Skin of body (tissue), 3 donors: ENCODE measurements at places on chromosomes 4 and X.
A peak's percentile ranks its signal among the peaks of the same experiment; 100 is the strongest.

- DNase-seq: no peak
Measured at GRCh38 chr4:1179089-1179441, 6.7 kb upstream of the SPON2 start.

GRCh38 chrX:55638933-55639332 is 15.7 kb downstream of the FOXR2 start:
- no peak for DNase-seq

- DNase-seq: no peak
Measured at GRCh38 chrX:19496711-19497110, 18.6 kb downstream of the MAP3K15 start.

DNA sequence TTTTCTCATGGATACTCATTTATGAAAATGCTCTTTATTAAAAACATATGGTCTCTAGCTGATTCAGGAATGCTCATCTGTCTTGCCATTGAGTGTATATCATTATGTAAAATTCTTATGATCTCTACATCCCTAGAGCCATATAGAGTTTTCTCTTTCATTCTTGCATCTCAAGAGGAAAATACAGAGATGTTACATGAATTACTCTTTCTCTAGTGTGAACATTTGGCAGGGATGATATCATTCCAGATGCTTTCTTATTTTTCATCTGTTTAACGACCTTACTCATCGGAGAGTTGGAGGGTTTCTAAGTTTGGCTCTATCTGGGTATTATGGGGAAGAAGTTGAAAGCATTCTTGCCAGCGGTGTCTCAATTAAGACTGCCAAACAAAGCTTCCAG is 202.9 kb upstream of the SLC7A11 start:
- peak; percentile 94 for DNase-seq

DNA sequence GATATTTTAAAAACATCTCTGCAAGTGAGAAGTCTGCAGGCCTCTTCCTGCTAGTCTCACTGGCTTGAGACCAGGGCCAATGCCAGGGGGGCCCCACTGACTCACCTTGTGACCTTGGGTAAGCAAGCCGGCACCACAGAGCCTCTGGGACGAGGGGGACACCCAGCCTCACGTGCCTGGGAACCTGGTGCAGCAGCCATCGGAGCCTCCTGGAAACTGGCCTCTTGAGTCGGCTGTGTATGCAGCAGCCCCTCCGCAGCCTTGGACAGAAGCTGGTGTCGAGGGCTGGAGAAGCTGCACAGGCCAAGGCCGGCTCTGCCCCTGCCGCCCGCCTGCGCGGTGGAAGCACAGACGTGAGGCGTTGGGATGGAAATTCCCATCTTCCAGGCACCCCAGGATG is 8.7 kb downstream of the TADA2B start:
- DNase-seq: no peak

GRCh38 chr4:125444166-125444565 is 129.4 kb downstream of the FAT4 start:
- no peak for DNase-seq

DNA sequence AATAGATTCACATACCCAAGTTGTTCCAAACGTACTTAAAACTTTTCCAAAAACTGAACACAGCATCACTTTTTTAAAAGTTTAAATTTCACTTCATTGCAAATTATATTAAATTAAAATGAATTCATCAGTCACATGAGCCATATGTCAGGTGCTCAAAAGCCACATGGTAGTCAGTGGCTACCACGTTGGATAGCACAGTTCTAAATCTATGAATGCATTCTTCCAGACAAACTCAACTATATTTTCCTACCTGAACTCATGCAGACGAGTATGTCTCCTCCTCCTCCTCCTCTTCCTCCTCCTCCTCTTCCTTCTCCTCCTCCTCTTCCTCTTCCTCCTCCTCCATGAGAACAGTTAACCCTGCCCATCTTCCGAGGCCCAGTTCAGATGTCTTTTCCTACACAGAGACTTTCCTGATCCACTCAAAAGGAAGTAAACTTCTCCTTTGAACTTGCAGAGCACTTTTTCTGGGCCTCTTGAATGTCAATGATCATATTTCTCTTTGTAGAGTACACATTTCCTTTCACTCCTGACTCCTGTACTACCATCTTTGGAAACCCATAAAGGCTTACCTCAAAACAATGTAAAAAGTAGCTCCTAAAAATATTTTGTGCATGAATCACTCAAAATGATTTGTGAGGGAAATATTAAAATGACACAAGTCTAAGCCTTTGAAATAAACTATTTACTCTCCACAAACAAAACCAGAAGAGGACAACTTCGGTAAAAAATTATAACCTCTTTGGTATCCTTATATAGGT is 172.6 kb downstream of the AMELX start:
- no peak for DNase-seq

DNA sequence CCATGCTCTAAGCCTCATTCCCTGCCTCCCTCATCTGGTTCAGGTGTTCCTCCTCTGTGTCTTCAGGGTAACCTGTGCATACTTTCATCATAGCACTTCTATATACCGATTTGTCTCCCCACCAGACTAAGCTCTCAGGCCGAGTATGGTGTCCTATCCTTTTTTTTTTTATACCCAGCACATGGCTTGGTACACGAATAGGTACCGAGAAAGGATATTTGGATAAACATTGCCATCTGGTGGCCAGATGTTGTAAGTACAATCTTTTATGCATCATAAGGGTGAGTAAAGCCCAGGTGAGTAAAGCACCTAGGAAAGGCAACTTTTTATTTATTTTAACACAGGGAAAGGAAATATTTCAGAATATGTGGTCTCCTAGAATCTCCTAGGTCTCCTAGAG is 68.4 kb downstream of the MID2 start:
- DNase-seq: no peak

DNA sequence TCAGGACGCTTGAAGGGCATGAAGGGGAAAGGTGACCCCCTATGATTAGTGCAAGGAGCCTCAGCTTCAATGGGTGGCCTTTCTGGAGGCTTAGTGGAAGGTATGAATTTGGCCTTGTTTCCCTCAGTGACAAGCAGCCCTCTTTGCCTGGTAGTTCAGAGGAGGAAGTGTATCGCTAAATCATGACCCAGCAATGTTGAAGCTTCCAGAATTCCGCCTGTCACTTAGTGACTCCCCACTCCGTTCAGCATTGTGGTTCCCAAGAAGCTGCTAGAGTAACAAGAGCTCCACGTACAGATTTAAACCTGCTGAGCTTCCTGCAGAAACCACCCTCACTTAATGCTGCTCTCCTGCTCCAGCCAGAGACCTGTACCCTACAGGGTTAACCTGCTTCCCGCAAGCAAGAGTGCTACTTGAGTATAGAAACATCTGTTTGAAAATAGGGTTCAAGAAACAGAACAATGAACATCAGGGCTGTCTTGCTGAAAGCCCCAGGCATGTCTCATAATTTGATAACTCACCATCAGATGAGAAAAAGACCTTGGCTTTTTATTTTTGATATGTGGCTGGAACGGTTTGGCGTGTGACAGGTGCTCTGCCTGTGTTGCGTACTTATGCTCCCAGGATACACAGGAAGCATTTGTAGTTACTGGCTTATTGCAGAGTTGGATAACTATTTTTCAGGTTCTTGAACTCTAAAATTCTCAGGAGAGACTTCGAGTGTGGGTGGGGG is 105.2 kb downstream of the UCHL1 start:
- peak; percentile 45 for DNase-seq

DNA sequence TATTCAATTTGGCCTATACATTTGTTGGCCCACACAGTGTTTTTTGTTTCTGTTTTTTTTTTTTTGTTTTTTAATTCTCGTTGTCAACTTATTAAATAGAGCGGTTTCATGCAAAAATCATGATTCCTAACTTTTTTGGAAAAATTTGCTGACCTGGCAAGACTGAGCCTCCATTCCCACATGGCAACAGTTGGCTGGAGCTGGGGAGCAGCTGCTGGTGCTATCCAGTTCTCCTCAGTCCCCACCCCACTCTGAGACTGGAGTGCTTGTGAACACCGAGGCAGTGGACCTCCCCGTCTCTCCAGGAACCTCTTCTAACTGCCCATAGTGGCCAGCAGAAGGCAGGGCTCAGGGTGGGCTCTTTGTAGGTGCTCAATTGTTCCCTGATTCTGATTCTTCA is 95.7 kb upstream of the OTUD4 start:
- peak; percentile 57 for DNase-seq

- peak; percentile 2 for DNase-seq
Measured at GRCh38 chr4:166091912-166092510, 219.0 kb downstream of the TLL1 start.

GRCh38 chr4:111641813-111642579 is 503.3 kb upstream of the FAM241A start:
- DNase-seq: peak; percentile 95

DNA sequence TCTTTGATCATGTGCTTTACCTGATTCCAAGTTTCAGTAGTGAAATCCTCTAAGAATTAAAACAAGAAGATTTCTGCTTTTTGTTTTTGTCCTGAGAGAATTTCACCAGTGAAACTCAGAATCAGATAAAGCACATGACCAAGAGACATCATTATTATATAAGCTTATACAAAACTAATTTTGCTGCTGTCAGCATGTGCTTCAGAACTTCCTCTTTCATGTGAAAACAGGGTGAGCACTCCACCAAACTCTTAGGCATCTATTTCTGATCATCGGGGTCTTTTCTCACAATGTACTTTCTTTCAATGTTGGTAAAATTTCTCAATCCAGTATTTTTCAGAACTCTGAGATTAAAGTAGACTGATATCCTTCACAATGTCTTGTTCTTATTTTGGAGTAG is 152.1 kb downstream of the SLC39A8 start:
- no peak for DNase-seq

GRCh38 chr4:162059656-162060055 is 104.1 kb downstream of the FSTL5 start:
- DNase-seq: no peak

DNA sequence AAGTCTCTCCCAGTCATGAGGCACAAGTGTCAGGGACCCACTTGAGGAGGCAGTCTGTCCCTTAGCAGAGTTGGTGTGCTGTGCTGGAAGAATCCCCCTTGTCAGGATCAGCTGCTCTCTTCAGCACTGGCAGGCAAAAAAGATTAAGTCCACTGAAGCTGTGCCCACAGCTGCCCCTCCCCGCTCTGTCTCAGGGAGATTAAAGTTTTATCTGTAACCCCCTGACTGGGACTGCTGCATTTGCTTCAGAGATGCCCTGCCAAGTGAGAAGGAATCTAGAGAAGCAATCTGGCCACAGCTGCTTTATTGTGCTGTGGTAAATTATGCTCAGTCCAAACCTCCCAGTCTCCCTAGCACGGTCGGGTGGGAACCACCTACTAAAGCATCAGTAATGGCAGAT is 37.4 kb upstream of the HEPH start:
- no peak for DNase-seq

DNA sequence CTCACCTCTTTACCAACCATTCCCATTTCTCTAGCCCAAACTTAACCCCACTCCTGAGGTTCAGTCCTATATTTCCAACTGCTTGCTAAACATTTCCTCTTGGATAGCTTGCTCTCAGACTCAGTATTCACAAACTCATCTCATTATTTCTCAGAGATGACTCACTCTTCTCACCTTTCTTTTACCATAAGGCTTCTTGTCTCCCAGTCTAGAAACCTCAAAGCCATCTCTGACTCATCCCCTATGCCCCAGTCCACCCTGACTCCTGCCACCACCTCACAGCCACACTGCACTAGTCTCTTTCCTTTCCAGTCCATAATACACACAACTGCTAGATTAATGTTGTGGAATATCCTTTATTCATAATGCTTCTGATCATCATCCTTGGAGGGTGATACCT is 4.8 kb downstream of the FRMPD3 start:
- DNase-seq: no peak

- DNase-seq: no peak
Measured at GRCh38 chr4:119550857-119551532, 77.6 kb downstream of the PDE5A start.

DNA sequence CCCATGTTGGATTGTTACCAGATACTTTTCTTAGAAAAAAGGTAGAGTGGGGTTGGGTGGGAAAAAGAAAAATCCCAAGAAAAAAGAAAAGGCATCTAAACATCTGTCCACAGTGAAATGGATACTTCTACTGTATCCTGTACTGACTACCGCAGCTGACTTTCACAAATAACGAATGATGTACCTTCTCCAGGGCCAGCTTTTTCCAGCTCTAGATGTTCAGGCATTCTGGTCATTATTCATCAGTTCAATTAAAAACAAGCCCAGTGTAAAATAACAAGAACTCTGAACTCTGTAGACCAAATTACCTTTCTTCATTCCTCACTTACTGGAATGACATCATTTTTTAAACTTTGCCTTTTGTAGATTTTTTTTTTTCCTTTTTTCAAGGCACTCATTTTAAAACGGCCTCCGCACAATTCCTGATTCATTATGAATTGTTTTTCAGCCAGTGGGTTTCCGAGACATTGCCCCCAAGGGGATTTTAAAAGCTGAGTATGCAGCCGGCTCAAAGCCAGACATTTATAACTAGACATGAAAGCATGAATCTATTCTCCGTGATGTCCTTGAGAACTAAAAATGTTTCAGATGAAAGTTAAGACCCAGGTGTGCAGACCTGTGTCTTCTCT is 113.5 kb downstream of the PRKX start:
- DNase-seq: peak; percentile 18

- no peak for DNase-seq
Measured at GRCh38 chr4:151854731-151855130, 93.9 kb upstream of the GATB start.

- no peak for DNase-seq
Measured at GRCh38 chrX:121558886-121559285, 511.5 kb downstream of the GLUD2 start.

DNA sequence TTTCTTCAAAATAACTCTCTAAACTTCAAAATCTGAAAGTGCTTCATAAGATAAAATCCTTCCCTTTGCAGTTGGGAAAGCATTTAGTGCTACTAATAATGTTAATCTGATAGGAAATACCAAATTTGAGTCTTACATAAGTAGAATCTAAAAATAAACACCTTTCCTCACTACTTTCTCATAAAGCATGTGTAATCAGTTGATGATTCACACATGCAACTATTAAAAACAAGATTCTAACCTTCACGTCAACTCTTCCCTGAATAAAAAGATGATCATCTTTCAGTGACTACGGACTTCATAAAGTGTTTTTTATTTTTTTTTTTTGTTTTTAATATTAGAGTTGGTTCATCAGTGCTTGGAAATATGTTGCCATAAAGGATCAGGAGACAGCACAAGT is 172.6 kb downstream of the ACTRT1 start:
- no peak for DNase-seq

DNA sequence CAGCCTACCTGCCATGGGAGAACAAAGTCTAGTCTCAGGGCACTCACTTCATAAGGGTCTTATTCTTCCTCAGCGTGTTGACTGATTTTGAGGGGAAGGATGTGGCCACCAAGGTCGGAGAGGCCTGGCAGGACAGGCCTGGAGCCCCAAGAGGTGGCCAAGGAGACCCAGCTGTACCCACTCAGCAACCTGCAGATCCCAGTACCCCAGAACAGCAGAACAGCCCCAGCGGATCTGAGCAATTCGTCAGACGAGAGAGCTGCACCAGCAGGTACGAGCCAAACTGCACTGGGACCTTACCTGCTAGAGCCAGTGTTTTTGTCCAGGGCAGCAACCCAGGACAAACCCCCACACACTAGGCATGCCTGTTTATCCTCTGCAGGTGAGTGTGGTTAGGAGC is 34.3 kb downstream of the PNMA5 start:
- DNase-seq: no peak

- no peak for DNase-seq
Measured at GRCh38 chrX:145532176-145532780, 285.0 kb downstream of the SPANXN1 start.

- no peak for DNase-seq
Measured at GRCh38 chr4:108172231-108172752, 3.6 kb upstream of the LEF1 start.

GRCh38 chr4:5746829-5747737 is 36.1 kb downstream of the EVC start:
- DNase-seq: no peak

- no peak for DNase-seq
Measured at GRCh38 chr4:8525383-8526120, 54.6 kb upstream of the GPR78 start.

GRCh38 chr4:91028228-91028627 is 901.0 kb downstream of the CCSER1 start:
- DNase-seq: no peak
